ENCODE measurements at places on chromosomes 7 and 10.

DNA sequence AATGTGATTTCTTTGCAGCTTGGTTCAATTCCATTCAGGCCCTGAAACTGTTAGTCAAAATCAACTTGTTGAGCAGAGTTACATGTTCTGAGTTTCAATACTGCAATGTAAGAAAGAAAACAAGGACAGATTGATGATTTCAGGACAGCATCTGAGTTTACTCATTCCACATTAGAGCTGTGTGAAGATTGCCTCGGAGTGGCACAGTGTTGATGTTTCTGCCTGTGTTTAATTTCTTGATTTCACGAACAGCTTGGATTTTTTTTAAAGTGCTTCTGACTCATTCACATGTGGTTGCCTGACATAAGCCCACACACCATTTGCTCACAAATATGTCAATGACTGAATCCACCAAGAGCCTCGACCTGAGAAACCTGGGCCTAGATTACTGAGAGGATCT, 101.2 kb upstream of the PARD3 start:
- no peak for DNase-seq

- no peak for DNase-seq
Measured at GRCh38 chr10:78575400-78575799, 493.4 kb upstream of the ZMIZ1 start.

DNA sequence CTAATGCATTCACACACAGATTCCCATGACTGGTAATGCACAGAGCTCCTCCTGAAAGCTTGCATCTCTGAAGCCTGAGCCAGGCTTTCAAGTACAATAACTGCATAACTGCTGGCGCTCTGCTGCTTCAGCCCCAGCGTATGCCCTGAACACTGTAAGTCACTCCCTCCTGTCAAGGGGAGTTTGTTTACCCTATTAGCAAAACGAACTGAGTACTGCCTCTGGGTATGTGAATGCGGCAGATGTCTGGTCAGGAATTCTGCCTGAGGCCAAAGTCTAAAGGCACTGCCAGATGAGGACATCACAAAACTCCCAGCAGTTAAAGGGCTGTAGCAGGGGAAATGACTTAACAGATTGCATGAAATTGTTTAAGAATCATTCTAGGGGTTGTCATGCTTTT, 97.7 kb downstream of the NRCAM start:
- no peak for DNase-seq

DNA sequence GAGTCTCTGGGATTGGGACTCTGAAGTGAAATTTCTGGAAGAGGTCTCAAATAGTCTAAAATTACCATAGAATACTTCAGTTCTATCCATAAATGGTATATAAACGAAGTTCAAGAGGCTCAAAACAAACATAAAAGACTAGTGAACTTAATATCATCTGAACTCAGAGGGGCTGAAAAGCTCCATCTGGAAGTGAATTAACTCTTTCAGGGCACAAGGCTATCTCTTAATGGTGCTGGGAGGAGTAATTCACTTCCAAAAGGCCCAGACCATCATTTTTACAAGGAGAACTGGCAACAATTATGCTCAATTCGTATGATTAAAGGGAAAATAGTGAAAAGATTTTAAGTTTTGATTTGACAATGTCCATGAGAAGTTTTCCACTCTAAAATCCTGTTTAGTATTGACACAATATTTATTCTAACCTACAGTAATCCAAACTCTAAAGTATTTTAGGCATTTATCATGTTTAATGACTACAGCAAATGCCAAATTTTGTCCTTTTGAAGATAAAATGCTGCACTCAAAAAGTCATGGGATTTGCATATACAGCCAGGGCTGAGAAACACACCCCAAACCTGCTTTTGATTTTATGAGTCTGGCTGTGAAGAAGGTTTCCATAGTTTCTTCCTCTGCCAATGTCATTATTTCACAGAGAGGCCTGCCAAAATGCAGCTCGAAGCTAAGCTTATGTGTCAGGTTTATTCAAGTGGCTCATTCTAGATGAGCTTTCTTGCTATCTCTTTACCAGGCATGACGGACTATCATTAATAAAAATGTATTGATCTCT, 143.9 kb downstream of the HIBADH start:
- no peak for DNase-seq

DNA sequence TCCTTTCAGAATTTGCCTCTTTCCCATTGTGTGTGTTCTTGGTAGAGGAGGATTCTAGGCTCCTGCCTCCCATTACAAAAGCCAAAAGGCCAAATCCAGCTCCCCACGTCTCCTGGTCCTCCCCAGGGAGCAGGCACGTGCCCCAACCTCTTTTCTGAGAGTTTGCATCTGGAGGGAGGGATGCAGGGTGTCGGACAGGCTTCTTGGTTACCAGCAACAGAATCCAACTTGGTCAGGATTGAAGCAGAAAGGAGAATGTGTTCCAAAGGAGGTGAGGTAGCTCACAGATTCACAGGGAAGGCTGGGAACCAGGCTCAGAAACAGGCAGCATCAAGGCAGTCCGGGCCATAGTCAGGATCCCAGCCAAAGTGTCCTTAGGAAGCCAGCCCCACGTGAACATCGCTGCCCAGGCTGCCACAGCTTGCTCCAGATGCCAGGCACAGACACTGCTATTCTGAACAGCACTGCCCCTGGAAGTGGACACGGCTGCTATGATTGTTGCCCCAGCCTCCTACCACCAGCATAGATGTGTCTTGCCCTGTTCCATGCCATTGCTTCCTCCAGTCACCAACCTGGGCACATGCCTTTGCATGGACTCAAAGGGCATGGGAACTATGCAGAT, 264.2 kb upstream of the ZMIZ1 start:
- no peak for DNase-seq

- DNase-seq, result no peak
Measured at GRCh38 chr7:74657692-74658177, at the start of gene GTF2I. TSS of gene GTF2I (plus strand) at chr7:74657718. CDS start at chr7:74689129, 31,411 bp downstream.

- no peak for DNase-seq
Measured at GRCh38 chr7:117873310-117874190, at the start of gene CTTNBP2. TSS of gene CTTNBP2 (minus strand) at chr7:117873441. CDS start at chr7:117873415, 26 bp downstream.

- no peak for DNase-seq
Measured at GRCh38 chr10:44385026-44385695, at the start of gene CXCL12. TSS of gene CXCL12 (minus strand) at chr10:44385097. CDS start at chr10:44385005, 92 bp downstream.

- no peak for DNase-seq
Measured at GRCh38 chr7:4730276-4730675, 45.1 kb upstream of the AP5Z1 start.

- DNase-seq, result peak; percentile 59
Measured at GRCh38 chr7:157612664-157613561, 276.1 kb downstream of the DNAJB6 start.

DNA sequence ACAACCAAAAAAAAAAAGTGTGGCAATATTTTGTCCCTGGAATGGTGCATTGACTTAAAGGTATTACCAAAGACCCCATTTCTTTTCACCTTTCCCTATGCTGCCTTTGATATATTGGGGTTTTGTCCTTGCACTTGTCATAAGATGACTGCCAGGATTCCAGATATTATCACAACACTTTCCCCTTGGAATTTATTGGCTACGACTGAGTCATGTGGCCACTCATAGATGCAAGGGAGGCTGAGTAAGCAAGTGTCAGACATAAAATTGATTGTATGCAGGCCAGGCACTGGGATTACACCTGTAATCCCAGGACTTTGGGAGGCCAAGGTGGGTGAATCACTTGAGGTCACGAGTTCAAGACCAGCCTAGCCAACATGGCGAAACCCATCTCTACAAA, 83.6 kb downstream of the PPP1R3C start:
- no peak for DNase-seq

GRCh38 chr7:30918676-30919075, 7.0 kb downstream of the AQP1 start:
- DNase-seq, result no peak

GRCh38 chr7:4072161-4072925, 609.8 kb upstream of the FOXK1 start:
- DNase-seq, result no peak

GRCh38 chr10:70779088-70779487, 6.1 kb downstream of the TBATA start:
- DNase-seq, result no peak

DNA sequence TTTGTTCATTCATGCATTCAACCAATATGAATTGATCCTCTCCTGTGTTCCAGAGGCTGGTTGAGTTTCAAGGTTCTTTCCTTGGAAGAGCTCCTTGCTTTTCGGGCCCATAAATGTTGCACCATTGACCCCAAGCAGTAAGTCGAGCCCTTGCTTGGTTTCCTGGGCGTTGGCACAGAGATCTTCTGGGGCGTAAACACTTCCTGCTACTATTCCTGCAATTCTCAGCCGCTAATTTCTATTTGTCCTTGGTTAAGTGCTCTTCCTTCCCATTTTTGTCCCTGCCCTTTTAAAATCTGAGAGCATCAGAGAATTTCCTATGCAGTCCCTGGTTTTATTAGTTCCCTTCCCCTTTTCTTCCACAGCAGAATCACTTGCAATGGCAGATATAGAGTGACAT, 44.1 kb upstream of the ADRB1 start:
- DNase-seq, result no peak

DNA sequence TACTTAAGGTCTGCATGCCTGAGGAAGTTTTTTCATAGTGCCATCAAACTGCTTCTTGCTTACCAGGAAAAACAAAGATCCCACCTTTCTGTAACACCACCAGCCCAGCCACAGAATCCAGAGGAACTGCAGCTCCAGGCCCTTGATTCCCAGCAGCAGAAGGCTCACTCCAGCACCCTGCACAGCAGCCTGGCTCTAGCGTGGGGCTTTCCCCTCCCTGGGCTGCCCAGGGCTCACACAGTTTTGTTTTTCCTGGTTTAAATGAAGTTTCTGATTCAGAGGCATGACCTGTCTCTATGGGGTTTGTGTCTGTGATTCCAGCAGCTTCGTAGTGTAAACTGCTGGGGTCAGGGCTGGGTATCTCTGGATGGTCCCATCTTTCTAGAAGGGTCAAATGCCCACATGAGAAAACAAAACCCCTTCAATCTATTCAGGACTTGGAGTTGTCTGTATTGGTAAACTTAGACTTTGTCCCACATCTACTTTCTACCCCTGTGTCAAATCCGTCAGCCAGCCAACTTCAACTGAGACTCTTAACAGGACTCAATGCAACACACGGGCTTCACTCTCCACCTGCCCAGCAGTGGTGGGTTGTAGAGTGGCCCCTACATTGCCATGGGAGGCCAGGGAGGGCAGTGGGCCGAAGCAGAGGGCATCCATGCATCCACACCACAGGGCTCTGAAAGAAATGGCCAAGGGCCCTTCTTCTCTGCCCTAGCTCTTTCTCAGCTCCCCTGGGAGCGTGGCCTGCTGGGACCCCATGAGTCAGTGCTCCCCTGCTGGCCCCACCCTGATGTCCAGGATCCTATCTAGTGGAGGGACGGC, 73.6 kb downstream of the ATXN7L1 start:
- DNase-seq, result no peak

DNA sequence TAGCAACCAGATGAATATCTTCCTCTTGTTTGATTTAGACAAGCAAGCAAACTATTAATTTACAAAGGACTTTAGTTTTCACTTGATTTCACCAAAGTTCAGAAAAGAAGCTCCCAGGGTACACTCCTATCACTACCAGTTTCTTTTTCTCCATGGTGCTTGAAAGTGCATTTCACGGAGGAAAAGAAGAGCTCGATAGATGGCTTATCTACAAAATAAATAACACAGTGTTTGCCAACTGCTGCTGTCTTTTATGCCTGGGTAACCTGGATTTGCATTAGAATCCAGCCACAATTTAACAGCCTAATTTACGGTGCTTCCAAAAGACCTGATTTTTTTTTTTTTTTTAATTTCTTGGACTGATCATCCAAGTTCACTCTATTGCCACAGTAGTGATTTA, 275.7 kb downstream of the GPR37 start:
- DNase-seq, result no peak

DNA sequence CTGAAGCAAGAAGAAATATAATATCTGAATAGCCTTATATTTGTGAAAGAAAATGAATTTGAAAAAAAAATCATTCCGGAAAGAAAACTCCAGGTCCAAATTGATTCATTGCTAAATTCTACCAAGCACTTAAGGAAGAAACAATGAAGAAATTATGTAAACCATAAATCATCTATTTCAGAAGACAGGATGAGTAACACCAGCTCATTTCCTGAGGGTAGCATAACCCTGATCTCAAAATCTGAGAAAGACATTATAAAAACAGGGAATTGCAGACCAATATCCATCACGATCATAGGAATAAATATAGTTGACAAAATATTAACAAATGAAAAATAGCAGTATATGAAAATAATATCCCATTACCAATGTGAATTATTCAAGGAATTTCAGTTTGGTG, 70.1 kb upstream of the RAB18 start:
- no peak for DNase-seq

DNA sequence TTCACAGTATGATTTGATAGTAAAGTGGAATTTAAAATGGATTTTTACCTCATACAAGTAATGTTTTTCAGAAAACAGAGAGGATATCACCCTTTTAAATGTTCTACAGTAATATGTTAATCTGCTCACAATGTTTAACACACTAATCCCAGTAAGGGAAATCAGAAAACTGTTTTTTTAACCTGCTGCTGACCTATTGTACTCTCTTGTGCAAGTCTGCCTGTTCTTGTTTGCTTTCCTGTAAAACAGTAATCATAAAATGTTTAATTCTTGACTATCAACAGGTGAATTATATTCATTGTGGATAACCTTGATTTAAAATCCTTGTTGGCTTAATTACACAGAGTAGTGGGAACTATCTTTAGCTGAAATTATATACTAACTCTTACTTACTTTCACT, 126.4 kb downstream of the GNAT3 start:
- DNase-seq, result no peak

All from stimulated activated CD4-positive, alpha-beta T cell treated with anti-CD3 and anti-CD28 coated beads, TNF-alpha, amount 100 ng/mL, for 24 hours (primary cell).